ENCODE measurements at places on chromosomes 11 and 22.

- DNase-seq = no peak
These were observed 107.5 kb downstream of the MICAL2 start for GRCh38 chr11:12217879-12218278.

DNA sequence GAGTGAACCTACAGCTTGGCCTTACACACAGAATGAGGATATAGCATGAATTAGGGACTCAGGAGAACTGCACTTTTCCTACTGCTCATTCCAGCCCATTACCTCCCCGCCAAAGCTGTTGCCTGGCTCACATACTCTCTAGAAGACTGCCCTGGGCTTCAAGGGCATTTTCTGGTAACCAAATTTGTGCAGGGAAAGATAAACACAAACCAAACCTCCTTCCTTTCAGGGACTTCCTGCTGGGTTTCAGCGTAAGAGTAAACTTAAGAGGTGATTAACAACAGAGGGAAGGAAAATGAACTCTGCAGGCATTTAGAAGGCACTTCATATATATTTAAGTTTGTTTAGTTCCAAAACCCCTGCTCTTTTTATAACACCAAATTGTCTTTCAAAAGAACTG, 194.9 kb downstream of the SWAP70 start:
- no peak for DNase-seq

- DNase-seq = no peak
These were observed 313.6 kb downstream of the ETS1 start for GRCh38 chr11:128273736-128274135.

GRCh38 chr11:14376920-14377319, 17.9 kb upstream of the RRAS2 start:
- no peak for DNase-seq

DNA sequence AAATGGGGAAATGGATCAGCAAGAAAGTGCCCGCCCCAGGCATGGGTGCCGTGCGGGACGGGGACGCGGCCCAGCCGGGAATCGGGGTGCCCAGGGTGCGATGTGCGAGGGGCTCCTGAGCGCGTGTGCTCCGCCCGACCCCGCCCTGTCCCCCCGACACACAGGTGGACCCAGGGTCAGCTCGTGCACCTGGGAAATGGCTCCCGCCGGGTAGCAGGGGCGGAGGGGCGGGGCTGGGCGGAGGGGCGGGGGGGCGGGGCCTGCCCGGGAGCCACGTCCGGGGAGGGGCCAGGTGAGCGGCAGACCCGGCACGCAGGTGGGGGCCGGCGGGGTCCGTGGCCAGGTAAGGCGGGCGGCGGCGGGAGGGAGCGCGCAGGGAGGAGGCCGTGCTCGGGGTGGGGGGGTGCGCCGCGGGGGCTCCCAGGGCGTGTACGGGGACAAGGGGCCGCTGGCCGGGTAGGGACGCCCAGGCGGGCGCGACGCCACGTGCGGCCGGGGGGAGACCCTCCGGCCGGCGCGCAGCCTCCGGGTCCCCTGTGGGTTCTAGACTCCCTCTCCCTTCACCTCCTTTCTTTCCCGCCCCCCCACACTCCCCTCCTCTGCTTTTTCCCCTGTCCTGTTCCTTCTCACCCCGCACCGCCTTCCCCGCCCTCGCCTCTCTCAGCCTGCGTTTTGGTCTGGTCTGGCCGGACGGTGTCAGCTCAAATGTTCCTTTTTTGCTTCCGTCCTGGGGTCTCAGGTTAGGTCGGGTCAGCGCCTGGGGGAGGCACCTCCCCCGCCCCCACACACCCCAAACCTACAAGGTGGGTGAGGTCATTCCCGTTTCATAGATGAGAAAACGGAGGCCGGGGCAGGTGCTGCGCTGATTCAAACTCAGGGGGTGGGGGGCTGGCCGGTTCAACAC, at the start of gene ARHGAP8:
Gene ARHGAP8, plus strand, starts transcription at position 291 of the 904 bp plus-strand sequence. CDS start 33,953 bp downstream, outside the sequence.
- DNase-seq = no peak

DNA sequence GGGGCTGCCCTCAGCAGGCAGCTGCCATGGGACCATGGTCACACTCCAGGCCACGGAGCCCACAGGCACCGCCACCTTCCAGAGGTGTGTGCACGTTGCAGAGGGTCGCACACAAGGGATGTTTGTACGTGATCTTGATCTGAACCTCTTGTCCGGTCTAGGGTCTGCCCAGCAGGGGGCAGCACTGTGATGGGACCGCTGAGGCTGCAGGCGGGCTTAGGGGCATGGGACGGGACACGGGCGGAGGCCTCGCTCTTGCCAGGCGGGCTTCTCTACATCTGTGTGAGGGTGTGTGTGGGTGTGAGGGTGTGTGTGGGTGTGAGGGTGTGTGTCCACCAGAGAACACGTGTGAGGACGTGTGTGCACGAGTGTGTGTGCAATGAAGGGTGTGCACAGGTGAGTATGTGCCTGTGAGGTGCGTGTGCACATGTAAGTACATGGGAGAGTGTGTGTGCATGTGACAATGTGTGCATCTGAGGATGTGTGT, 52.4 kb downstream of the CACNA1I start:
- DNase-seq = peak; percentile 27

GRCh38 chr22:50694099-50694605, 21.5 kb downstream of the SHANK3 start:
- DNase-seq = no peak

GRCh38 chr11:12276356-12276755, 101.0 kb upstream of the PARVA start:
- no peak for DNase-seq

- DNase-seq = no peak
These were observed 15.4 kb upstream of the CHEK1 start for GRCh38 chr11:125609545-125609944.

DNA sequence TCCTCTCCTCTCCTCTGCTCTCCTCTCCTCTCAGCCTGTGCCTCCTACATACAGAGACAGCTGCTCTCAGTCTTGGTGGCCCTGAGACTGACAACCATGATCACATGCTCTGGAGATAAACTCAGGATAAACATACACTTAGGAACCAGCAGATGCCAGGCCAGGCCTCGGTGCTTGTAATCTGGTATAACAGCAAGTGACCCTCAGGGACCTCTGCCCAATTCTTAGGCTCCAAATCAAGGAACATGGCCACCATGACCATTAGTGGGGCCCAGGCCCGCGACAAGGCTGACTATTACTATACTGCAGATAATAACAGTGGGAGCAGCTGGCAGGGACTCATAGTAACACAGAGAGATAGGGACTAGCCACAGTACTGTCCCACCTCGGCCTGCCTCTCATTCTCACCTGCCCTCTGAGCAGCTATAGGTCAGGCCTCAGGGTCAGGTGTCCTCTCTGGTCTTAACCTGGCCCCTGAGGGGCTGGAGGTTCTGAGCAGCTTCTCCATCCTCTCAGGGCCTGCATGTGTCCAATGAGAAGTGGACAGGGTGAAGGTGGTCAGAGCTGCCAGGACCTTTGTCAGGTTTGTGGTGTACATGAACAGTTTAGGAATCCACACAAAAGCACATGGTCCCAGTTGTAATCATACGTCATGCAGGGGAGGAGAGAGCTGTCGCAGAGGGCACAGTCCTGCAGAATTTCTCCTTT, 106.1 kb downstream of the GGTLC2 start:
- no peak for DNase-seq

GRCh38 chr11:130765951-130766649, 150.2 kb downstream of the SNX19 start:
- DNase-seq = no peak

Data from Kasumi-1 (cell line).